ENCODE measurements at places on chromosomes 3 and 15. TPM values are rescaled to one million over a fixed set of nuclear protein-coding genes. Genes with fewer than 3 reads are reported as not detected.

Gene LRTM1
- not detected for polyA plus RNA-seq

Gene SPRED1
- 1.7 TPM for polyA plus RNA-seq

Gene STRA6
- 0.65 TPM for polyA plus RNA-seq

Gene MED12L
- polyA plus RNA-seq = 0.05 TPM

Gene CEP152
- 2.1 TPM for polyA plus RNA-seq

Gene SLC28A2
- not detected for polyA plus RNA-seq

Gene RBM15B
- 7.9 TPM for polyA plus RNA-seq

Gene FILIP1L
- 2.6 TPM for polyA plus RNA-seq

Gene TIGIT
- 0.41 TPM for polyA plus RNA-seq

Gene WDR93
- 0.02 TPM for polyA plus RNA-seq

Gene GOLGA8J
- polyA plus RNA-seq = not detected

Gene GUCA1C
- not detected for polyA plus RNA-seq

Gene REC114
- not detected for polyA plus RNA-seq

Gene KLHL40
- polyA plus RNA-seq = not detected

Gene HYAL1
- 3.2 TPM for polyA plus RNA-seq

Gene MESP2
- polyA plus RNA-seq = 0.75 TPM

Gene AADACL2
- polyA plus RNA-seq = 0.33 TPM

Gene KIF15
- 4.3 TPM for polyA plus RNA-seq

Gene FAM81A
- 0.38 TPM for polyA plus RNA-seq

Gene CEMIP
- 2.2 TPM for polyA plus RNA-seq

Gene LRIG1
- polyA plus RNA-seq = 6.2 TPM

Gene CORO2B
- polyA plus RNA-seq = 0.24 TPM

Gene SPINT1
- polyA plus RNA-seq = 161 TPM

Gene SLC2A2
- not detected for polyA plus RNA-seq

Gene RAP2B
- polyA plus RNA-seq = 13.7 TPM

Gene SEMA6D
- polyA plus RNA-seq = 0.31 TPM

Gene CLDN16
- polyA plus RNA-seq = 0.12 TPM

Gene GAP43
- 0.08 TPM for polyA plus RNA-seq

Gene MME
- polyA plus RNA-seq = 0.20 TPM

Gene GOLGA8G
- not detected for polyA plus RNA-seq

Gene ETV5
- 1.0 TPM for polyA plus RNA-seq

Gene AMOTL2
- 21.2 TPM for polyA plus RNA-seq

Gene CHRM5
- polyA plus RNA-seq = not detected

Gene CGGBP1
- polyA plus RNA-seq = 17.7 TPM

Gene GATM
- 15.7 TPM for polyA plus RNA-seq

Gene FBXW12
- polyA plus RNA-seq = not detected

Gene SKIC8
- polyA plus RNA-seq = 53.3 TPM

Gene ASTE1
- 2.9 TPM for polyA plus RNA-seq

Gene TLR9
- polyA plus RNA-seq = 0.10 TPM

Gene DUOXA2
- polyA plus RNA-seq = 8.4 TPM

Gene RMDN3
- polyA plus RNA-seq = 21.6 TPM

Gene SCAMP5
- polyA plus RNA-seq = 0.24 TPM

Gene DNAJA4
- polyA plus RNA-seq = 14.6 TPM

Gene ANKUB1
- polyA plus RNA-seq = not detected

Gene AHSG
- polyA plus RNA-seq = 0.06 TPM

Gene P2RY14
- polyA plus RNA-seq = 9.2 TPM

Gene SLC38A3
- 0.08 TPM for polyA plus RNA-seq

Gene PLSCR2
- not detected for polyA plus RNA-seq

Gene MCF2L2
- 0.26 TPM for polyA plus RNA-seq

Gene LYZL4
- polyA plus RNA-seq = not detected

Gene ALS2CL
- polyA plus RNA-seq = 225 TPM

Gene CD200R1
- polyA plus RNA-seq = 1.5 TPM

Gene GPR160
- 2.1 TPM for polyA plus RNA-seq

Gene GNAI2
- 61.8 TPM for polyA plus RNA-seq

Gene TFDP2
- 10.8 TPM for polyA plus RNA-seq

Gene CACNA1D
- 0.38 TPM for polyA plus RNA-seq

Data from esophagus (tissue), 2 donors.